ENCODE measurements at places on chromosomes 3 and 15.
A peak's percentile ranks its signal among the peaks of the same experiment; 100 is the strongest.

- peak; percentile 54 for DNase-seq
These were observed 21.4 kb upstream of the LIPC start for GRCh38 chr15:58410353-58410752.

GRCh38 chr3:173510565-173510964, 113.0 kb downstream of the NLGN1 start:
- no peak for DNase-seq

DNA sequence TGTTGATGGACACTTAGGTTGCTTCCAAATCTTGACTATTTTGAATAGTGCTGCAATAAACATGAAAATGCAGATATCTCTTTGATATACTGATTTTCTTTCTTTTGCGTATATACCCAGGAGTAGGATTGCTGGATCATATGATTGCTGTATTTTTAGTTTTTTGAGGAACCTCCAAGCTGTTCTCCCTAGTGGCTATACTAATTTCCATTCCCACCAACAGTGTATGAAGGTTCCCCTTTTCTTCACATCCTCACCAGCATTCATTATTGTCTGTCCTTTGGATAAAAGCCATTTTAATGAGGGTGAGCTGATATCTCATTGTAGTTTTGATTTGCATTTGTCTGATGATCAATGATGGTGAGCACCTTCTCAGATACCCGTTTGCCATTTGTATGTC, 12.5 kb downstream of the PATL2 start:
- DNase-seq = no peak

- DNase-seq = no peak
These were observed 36.7 kb upstream of the SECISBP2L start for GRCh38 chr15:49082960-49083359.

DNA sequence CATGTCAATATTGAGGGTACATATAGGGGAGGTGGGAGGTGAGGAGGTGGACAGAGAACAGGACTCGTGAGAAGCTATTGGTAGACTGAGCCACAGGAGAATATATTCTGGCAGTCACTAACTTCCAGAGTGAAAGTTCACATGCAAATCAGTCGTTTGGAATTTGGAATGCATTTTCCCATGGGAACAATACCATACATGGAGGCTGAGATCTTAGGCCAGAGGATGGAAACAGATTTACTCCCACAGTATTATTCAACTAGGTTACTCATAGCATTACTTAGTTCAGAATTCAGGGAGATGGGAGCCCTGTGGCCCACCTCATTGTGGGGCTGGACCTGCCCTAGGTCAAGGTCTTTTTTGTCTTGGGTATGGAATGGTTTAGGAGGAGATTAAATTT, 36.4 kb upstream of the ABHD2 start:
- no peak for DNase-seq

- no peak for DNase-seq
These were observed 68.9 kb upstream of the TLE3 start for GRCh38 chr15:70166506-70167087.

All from NCI-H2029 (cell line).